ENCODE measurements at places on chromosomes 12 and 14.
A peak's percentile ranks its signal among the peaks of the same experiment; 100 is the strongest.

DNA sequence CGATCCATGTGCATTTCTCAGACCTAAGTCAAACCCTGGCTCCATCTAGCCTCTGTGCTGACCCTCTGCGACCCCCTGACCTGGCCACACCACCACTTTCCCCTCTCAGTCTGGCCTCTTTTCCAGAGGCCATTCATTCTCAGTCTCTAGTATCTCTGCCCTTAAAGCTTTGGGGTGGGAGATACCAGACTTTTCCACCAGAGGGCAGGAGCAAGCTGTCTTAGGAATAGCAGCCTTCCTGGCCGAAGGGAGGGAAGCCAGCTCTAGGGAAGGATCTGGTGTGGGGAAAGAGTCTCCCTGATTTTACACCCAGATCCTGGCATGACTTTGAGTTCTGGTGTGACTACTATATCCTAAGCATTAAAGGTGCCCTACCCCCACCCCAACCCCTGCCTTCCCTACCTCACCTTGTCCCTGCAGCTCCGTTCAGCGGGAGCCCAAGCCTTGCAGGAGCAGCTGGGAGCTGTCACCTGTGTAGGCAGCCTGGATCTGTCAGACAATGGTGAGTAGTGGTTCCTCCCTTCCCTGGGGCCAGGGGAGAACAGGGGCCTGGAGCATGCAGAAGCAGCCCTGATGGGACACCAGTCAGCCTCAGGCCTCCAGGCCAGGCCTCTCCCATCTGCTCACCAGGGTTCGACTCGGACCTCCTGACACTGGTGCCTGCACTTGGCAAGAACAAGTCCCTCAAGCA lies 6.6 kb downstream of the CARMIL3 start:
- no peak for DNase-seq

DNA sequence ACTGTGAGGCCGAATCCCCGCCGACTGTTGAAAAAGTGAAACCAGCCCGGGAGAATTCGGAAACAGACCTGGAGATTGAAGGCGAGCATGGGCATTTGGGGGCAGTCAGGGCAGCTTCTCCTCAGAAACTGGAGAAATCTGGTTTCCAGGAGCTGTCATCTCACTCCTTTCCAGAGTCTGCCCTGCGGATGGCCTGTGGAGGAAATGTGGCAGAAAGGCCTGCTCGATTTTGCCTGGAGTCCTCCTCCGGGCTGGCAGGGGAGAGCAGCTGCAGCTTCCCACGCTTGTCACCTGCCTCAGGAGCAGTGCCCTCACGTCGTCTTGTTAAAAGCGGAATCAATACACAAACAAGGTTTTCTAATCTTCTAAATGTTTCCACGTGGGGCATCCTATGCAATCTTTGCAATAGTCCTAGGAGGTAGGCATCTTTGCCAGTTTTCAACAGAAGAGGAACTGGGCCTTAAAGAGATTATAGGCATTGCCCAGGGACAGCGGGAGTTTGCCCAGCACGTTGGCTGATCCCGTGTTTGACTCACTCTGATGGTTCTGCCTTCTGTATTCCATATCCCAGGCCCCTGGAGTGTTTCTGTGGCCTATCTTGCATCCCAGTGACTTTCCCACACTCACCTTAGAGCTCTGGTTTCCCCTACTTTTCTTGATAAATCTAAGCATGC lies 2.3 kb downstream of the LRRC74A start:
- DNase-seq: no peak

DNA sequence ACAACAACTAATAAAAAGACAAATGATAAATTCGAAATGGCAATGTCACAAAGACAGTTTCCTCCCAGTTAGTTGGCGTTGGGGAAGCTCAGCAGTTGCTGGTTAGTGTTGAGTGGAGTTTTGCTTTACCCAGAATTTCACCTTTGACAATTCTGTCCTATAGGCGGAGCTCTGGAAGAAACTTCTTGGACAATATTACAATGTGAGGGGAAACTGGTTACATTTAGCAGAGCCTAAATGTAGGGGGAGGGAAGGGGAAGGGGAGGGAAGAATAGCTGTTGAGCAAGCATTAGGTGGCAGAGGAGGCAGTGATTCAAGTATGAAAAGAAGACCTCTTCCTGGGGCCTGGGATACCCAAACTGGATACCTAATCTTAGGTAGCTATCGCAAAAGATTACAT lies 51.4 kb downstream of the BDKRB1 start:
- no peak for DNase-seq

DNA sequence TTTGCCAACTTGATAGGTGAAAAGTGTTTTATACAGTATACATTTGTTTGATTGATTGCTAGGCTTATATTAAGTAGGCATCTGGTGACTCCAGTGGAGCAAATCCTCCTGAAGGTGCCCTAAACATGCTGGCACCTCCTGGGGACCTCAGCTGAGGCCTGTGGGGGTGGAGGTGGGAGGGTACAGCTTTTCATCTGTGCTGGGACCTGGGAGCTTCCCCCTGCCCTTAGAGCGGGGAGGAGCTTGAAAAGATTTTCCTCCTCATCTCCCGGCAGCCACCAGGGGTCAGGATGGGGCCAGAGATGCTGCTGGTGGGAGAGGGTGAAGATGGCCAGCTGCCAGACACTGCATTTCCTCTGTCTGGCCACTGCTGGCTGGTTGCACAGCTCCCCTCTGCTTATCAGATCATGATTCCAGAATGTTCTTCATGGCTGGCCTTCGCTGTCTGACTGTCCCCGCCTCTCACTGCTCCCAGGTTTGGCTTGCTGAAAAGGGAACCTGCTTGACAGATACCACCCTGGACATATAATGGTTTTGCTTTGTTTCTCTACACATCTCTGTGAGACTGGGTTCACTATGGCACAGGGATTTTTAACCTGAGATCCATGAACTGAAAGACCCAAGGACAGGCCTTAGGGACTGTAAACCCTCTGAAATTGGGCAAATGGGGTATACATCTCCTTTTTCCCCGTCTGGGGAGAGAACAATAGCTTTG lies 10.5 kb upstream of the JPH4 start:
- peak; percentile 56 for DNase-seq

DNA sequence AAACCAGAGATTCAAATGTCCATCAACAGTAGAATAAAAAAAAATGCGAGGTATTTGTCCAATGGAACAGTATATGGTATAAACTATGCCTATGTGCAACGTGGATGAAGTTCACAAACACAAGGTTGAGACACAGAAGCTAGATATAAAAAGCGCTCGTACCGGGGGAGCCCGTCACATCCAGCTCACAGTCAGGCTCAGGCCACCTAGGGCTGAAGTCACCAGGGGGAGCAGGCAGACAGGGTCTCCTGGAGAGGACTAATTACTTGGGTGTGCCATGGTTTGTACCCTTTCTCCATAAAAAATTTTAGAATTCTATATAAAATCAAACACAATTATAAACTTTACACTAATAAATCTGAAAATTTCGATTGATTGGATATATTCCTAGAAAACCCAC lies 13.6 kb downstream of the AHNAK2 start:
- no peak for DNase-seq

DNA sequence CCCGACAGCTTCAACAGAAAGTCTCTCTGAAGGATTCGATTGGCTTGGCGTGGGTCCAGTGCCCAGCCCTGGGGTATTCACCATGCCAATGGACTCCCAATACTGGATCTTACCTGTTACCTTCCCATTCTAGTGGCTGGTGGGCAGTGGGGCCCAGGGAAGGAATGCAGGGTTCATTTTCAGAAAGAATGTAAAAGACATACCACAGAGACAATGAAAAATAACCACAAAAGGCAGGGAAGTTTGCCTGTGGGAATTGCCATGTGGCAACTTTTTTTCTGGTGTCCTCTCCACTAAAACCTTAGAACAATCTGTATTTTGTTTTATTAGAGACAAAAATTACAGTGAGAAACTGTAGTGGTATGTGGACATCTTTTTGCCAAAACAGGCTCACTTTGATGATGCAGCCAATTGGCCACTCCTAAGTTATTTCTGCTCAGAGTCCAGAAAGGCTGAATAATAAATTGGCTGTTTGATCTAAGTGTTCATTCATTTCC lies 55.2 kb downstream of the PTGER2 start:
- no peak for DNase-seq

DNA sequence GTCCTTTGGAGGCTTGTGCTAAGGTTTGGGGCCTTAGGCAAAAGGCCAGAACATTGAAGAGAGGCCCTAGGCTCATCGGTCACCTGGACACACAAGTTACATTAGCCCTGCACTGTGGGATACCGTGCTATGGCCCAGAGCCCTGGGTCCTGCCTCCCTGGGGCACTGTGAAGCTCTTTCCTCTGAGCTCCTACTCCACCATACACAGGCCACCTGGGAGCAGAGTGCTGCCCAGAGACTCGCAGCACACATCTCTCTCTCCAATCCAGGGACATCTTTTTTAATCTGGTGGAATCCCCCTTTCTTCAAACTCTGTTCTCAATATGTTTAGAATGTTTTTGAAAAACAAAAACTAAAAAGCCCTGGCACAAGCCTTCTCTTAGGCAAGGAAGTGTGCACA lies 314.2 kb upstream of the RGS6 start:
- no peak for DNase-seq

DNA sequence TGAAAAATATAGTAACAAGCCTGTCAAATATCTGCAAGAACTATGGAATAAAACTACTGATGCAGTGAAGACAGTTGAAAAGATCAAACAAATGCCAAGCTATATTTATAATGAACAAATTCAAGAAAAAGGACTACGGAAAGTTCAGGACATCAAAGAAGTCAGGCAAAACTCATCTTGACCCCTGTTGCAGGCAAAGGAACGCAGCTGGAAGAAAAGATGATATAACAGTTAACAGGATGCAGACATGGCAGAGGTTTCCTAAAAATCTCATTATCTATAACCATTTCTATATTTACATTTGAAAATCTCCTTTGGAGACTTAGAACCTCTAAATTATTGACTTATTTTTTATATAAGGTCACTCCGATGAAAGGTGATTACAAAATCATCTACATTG lies 34.1 kb downstream of the MDM2 start:
- no peak for DNase-seq

DNA sequence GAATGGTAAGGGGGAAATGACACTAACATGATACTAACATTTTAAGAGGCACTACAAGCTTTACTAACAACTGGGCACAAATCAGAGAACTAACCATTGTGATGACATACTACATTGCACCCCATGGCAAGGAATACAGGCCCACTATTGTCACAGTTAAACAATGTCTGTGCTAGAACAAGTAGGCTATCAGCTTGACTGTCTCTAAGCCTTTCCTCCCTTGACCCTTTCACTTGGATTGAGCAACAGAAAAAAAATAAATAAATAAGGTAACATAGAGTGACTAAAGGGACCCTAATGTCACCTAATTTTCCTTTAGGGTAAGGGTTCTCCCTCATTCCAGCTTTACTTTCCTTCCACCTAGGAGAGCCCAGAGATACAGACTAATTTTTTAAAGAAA lies 4.4 kb downstream of the SLC38A2 start:
- no peak for DNase-seq

GRCh38 chr12:123115409-123116121 lies 35.3 kb downstream of the PITPNM2 start:
- no peak for DNase-seq

- DNase-seq: no peak
Measured at GRCh38 chr14:77541905-77542304, 43.3 kb upstream of the ISM2 start.

DNA sequence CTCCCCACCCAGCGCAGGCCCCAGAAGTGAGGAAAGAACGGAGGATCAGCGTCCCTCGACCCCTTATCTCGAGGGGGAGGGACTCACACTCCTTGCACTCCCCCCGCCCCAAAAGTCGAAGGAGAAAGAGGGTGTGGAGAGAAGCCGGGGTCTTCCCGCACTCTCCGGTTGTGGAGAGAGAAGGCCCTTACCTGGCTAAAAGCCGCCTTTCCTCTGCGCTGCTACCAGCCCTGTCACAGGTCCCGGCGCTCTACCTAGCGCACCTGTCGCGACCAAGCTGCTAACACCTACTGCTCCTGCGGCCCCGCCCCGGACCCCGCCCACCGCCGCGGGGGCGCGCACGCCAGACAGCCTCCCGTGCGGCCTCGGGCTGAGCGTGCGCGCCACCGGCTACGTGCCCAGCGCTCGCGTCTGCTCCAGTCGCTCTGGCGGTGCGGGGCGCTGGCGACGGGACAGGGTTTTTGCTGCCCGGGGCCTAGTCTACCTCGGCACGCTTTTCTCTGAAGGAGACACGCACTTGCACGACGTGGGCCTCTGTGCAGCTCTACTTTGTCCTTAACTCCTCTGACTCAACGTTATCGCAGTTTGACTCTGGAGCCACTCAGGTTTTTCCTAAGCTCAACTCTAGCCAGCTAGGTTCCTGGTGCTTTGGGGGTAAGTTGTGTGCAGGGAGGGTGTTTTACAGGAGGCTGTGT lies at the start of gene LIMA1:
Gene LIMA1, minus strand, starts transcription at position 292 of the 695 bp plus-strand sequence. CDS start 34,769 bp downstream, outside the sequence.
- DNase-seq: peak; percentile 41

DNA sequence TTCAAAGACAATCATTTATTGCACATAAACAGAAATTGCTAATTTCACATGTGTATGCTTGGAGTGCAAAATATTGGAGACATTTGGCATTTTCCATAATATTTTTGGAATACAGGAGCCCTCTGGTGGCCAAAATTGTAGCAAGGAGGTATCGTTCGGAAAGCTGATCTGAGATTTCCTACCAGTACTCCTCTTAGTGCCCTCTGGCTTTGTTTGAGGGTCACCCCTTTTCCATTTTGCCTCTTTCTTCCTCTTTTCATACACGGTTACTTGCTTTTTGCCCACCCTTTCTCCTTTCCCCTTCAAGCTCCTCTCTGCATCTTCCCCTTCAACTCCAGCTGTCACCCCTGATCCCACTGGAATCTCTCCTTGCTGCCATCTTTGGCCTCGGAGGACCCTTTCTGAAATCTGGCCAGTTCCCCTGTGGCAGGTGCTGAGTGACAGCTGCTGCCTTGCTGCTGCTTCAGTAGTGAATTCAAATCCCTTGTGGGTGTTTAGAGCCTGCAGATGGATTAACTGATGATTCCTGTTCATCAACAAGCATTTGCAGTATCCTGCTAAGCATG lies 164.6 kb upstream of the PARP11 start:
- no peak for DNase-seq

DNA sequence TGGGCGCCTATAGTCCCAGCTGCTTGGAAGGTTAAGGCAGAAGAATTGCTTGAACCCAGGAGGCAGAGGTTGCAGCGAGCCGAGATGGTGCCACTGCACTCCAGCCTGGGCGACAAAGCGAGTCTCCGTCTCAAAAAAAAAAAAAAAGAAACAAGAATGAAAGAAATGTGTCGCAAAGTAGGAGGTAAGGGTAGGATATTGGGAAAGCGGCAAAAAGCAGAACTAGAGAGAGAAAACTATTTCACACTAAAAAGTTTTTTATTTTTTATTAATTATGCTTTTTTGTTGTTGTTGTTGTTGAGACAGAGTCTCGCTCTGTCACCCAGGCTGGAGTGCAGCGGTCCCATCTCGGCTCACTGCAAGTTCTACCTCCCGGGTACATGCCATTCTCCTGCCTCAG lies 17.7 kb downstream of the SBNO1 start:
- no peak for DNase-seq

- no peak for DNase-seq
Measured at GRCh38 chr12:53791735-53792326, 40.1 kb upstream of the CISTR start.

DNA sequence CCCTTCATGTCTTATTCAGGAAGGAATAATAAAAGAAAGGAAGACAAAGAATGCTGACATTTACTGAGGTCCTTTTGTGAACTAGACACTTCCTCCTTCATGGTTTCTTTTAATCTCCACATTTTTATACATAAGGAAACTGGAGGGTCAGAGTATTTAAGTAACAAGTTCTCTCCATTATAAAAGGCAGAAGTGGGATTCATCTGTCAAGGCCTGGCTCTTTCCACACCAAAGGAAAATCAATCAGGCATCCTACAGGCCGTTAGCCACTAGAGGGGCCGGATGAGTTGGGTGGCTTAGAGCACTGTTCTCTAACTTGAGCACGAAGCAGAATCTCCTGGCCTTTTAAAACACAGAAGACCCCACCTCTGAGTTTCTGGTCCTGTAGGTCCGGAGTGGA lies 36.8 kb upstream of the NINJ2 start:
- DNase-seq: no peak

GRCh38 chr12:5789469-5789968 lies 155.5 kb downstream of the ANO2 start:
- no peak for DNase-seq
